Head of caudate nucleus (tissue), 42 donors: ENCODE measurements at places on chromosomes 5 and 9.

DNA sequence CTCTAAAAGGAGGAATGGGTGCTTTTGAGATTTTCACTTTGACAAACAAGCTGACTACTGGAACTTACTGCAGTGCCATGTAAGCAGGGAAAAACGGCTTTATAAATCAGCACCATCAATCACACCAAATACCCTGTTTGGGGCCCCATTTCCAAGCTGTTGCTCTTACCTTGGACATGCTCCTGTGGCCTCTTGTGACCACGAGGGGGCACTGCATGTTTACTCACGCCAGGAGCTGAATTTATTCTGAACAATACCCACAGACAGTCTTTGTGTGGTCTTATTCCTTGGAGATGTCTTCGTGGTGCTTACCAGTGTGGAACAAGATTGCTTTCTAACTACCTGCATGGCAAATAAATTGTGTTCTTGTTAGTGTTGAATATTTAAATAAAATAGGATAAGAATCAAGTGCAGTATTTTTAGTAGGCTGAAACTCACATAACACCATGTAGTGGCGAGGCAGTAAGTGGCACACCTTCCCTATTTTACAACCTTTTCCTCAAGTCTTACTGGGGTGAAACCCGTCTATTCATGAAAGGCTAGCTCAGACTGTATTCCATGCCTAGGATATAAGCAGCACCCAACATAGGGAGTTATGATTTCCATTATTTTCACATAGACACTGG is 155.5 kb upstream of the NMUR2 start:
- peak; percentile 75 for DNase-seq

GRCh38 chr5:102670224-102670836 is 84.8 kb upstream of the PAM start:
- DNase-seq: no peak

- no peak for DNase-seq
Measured at GRCh38 chr5:56358703-56359681, 125.9 kb upstream of the ANKRD55 start.

- DNase-seq: no peak
Measured at GRCh38 chr5:6886866-6887265, 173.6 kb downstream of the TENT4A start.

- no peak for DNase-seq
Measured at GRCh38 chr5:53059281-53059680, 50.3 kb downstream of the MOCS2 start.

DNA sequence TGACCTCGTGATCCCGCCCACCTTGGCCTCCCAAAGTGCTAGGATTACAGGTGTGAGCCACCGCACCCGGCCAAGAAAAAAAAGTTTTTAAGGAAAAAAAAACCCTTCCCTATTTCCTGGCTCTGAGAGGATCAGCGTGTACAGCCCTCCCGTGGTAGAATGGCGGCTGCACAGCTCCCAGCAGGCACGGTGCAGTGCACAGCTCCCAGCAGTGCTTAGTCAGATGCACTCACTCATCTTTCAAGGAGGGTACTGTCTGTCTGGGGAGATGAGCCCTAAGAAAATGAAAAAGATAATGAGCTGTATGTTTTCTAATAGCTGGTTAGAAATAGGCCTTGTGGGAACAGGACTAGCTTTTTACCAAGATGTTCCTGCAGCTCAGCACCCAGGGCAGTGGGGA is 36.7 kb upstream of the SLC2A8 start:
- DNase-seq: no peak

DNA sequence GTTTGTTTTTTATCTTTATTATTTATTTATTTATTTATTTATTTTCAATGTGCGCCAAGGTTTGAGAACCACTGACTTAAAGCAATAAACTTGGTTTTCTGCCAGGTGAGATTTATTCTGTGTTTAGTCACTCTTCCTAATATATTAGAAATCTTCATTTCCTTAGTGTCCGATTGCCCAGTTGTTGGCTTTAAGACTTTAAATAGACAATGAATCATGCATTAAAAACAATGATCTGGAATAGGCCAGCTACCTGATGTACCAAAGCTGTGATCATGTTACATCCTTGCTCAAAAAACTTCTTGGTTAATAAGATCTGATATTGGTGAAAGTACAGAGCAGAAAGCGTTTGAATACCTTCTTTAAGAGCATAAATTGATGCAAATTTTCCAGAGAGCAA is 52.1 kb upstream of the ERBIN start:
- DNase-seq: no peak

DNA sequence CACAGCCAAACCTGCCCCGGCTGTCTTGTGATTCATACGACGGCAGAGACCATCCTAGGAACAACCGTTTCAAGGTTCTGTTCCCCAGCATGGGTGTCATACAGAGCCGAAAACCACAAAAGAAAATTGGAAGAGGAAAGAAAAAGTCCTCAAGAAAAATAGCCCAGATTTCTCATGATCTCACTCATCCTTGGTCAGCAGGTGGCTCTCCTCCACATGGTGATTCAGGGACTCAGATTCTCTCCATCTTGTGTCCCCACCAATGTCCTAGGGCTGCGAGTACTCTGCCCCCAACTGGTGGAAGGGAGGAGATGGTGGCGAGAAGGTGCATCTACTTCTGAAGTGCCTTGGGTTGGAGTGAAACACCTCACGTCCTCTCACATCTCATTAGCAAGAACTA is 25.6 kb downstream of the PDZD2 start:
- DNase-seq: no peak

GRCh38 chr5:16061163-16061562 is 118.4 kb downstream of the MARCHF11 start:
- no peak for DNase-seq

GRCh38 chr9:85215961-85216360 is 525.8 kb downstream of the AGTPBP1 start:
- no peak for DNase-seq

DNA sequence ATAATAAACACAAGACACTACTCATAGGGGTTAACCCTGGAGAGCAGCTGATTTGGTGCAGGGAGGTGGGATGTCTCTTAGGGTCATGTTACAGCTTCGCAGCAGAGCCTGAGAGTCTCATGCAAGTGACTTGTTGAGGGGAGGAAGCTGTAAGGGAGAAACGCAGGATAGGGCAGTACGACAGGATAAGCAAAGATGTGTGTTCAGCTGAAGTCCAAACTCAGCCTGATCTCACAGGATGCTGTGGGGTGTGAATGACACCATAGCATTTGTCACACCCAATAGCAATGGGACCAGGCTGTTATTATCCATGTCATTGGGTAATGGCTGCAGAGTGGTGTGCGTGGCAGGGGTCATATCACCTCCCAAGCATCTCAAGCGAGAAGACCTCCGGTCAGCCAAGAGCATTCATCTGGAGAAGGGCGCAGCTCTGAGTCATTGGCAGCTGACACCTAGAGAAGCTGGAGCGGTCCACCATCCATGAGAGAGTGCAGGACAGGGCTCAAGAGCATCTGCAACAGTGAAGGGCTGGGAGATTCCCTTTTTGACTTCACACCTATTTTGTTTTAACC is 49.2 kb upstream of the RPL26L1 start:
- no peak for DNase-seq

- DNase-seq: no peak
Measured at GRCh38 chr5:73896097-73896496, 270.1 kb downstream of the ARHGEF28 start.

GRCh38 chr5:132256086-132256782 is 1.3 kb upstream of the PDLIM4 start:
- DNase-seq: no peak

DNA sequence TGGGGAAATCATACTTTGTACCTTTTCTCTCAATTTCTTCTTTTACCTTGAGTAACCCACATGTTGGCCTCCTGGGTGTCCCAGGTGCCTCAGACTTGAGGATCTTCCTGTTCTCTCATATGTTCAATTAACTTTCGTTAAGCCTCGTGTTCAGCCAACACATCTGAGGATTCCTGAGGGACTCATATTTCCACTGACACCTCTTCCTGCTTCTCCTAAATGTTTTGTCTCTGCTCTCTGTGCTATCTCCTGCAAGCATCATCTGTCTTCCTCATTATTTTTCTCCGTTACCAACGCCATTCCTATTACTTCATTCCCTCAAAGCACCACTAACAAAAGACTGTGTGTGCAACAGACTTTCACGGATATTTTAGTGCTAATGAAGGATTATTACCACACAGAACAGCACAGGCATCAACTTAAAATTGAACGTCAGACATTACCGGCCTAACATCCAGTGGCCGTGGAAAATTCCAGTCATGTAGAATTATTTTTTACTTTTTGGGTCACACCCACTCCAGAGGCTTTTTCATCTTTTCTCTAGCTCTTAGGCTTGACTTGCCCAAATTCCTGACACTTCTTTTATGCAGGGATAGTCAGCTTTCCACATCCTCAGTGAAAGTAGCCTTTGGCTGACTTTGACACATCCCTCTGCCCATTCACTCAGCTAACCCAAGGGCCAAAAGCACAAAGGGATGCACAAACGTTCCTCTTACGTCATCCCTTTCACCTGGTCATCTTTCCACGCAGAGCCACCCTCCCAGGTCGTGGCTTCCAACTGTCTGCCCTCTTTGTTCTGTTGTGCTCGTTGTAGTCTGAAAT is 46.0 kb upstream of the OSMR start:
- DNase-seq: no peak

DNA sequence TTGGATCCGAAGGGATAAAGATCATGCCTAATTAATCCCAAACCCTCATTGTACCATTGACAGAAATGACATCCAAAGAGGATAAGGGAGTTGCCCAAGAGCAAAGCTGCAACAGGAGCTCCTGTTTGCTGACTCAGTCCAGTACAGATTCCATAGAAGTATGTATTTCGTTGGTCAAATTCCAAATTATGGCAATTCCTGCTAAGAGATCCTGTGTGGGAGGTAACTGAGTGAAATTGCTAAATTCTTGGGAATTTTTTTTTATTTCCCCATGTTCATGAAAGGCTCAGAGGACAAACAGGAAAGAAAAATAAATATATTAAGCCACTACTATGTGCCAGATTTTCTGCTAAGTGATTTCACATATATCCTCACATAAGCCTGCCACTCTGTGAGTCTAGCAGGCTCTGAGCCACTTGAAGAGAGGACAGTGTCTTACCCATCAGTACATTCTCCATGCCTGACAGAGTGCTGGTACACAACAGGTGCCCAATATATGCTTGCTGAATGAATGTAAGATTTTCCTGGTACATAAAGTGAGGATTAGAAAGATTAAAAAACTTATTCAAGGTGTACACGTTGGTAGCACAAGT is 132.7 kb downstream of the GLIS3 start:
- DNase-seq: no peak

DNA sequence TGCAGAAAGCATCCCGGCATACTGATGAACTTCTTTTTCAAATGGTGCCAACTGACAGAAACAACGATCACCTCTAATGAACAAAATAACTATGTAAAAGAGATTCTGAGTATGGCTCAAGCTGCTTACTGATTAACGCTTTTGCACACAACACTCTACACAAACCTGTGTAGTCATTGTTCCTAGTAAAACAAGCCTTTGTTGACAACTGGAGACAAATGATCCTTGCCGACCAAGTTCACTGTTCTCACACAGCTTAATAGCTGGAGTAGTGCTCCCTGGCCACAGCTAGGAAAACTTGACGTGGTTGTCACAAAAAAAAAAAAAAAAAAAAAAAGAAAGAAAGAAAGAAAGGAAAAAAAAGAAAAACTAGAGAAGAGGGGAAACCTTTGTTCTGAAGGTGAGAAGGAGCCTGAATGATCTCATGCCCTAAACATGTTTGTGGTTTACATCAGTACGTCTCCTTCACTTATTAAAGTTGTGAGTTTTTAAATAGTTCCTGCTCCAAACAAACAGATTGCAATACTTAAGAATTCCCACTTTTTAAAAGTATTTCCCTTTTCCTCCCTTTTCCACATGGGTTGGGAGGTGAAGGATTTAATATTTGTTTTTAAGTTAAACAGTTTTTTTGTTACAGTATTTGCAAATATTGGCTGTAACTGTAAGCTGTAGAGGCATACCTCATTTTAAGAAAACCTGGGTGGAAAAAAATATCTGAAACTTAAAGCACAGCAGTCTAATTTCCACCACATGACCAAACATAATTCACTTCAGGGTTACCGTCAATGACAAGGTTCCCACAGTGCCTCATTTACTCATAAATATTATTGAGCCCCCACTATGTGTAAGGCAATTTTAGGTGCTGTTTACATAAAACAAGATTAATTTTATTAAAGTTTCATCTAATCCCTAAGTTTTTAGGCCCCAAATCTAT is 63.7 kb downstream of the GLIS3 start:
- DNase-seq: no peak

DNA sequence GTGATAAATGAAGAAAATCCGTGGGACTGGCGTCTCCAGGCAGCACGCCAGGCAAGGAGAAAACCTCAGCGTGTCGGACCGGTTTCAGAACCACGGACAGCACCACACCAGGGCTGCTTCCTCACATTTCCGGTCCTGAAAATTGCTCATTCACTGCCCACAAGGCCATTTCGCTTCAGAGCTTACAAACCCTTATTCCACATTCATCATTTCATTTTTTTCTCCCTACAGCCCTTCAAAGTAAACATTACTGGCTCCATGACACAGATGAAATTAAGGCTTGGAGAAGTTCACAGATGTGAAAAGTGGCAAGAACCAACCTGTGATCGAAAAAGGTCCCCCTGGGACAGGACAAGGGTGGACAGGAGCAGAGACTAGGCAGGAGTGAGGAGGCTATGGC is 1.5 kb upstream of the GPRIN1 start:
- peak; percentile 73 for DNase-seq

DNA sequence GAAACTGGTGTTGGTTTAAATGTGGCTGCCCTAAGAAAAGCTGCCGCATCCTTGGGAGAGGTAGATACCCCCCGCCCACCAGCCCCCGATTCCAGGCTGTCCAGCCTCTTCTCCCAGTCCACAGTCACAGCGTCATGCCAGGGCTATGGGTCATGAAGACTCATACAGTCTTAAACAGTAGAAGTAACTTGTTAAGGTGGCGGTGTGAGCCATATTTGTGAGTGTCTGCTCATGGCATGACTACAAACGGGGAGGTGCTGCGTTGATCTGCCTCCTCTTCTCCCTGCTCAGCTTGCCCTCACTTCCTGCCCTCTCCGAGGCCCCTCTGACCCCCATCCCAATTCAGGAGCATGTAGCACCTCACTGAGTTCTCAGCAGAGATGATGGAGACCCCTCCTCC is 20.8 kb downstream of the FGD3 start:
- DNase-seq: no peak

DNA sequence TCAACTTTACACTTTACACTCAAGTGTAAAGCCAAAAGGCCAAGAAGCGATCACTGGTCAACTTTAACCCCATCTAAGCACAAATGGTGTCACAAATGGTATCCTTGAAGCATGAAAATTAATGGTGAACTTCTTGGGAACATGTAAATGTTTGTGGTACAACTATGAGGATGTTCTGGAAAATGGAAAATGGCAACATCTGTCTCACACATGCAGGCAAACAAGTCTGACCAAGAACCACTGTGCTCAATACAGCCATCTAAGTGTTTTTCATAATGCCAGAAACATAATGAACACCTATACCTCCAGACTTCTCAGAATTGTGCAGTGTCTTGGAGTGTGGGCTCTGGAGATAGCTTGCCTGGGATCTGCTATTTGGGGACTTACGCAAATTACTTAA is 171.0 kb downstream of the GLIS3 start:
- no peak for DNase-seq

GRCh38 chr9:36840898-36841536 is 193.1 kb downstream of the PAX5 start:
- DNase-seq: no peak
